ENCODE measurements at places on chromosomes 3 and 15.

DNA sequence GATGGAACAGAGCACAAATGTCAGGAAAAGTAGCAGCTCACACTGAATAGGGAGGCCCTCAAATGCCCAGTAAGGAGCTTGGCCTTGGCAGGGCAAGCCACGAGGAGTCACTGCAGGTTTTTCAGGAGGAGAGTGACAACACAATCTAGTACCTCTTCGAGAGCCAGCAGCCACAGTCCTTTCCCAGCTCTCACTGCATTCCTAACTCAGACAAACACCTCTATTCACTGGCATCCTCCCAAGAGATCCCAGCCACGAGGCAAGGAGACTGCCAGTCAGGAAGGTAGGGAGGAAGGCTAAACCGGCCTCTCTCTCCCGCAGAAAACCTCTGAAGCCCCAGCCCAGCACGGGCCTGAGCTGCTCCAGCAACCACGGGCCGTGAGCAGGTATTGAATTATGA, 146.0 kb upstream of the SMAD3 start:
- no peak for DNase-seq

DNA sequence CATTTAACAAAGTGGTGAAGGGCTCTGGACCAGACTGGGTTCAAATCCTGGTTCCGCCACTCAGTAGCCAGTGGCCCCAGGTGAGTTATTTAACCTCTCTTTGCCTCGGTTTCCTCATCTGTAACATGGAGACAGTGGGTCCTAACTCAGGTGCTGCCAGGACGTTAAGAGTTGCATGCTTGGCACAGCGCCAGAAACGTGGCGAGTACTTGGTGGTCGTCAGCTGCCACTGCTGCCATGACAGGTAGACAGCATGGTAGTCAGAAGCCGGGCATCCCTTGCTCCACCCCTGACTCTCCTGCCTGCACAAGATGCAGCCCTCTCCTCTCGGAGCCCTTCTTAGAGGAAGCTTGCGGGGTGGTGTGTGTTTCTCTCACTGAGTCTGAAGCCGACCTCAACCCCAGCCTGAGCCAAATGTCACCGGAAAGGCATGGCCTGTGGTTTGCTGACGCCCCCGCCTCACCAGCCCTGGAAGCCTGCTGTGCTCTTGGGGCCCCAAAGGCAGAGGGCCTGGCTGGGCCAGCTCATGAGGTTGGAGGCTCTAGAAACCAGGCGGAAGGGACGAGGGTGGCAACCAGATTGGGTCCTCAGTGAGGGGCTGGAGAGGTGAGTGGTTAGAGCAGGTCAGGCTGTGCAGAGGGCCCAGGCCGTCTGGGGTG, 160.8 kb upstream of the TLE3 start:
- DNase-seq, result no peak

DNA sequence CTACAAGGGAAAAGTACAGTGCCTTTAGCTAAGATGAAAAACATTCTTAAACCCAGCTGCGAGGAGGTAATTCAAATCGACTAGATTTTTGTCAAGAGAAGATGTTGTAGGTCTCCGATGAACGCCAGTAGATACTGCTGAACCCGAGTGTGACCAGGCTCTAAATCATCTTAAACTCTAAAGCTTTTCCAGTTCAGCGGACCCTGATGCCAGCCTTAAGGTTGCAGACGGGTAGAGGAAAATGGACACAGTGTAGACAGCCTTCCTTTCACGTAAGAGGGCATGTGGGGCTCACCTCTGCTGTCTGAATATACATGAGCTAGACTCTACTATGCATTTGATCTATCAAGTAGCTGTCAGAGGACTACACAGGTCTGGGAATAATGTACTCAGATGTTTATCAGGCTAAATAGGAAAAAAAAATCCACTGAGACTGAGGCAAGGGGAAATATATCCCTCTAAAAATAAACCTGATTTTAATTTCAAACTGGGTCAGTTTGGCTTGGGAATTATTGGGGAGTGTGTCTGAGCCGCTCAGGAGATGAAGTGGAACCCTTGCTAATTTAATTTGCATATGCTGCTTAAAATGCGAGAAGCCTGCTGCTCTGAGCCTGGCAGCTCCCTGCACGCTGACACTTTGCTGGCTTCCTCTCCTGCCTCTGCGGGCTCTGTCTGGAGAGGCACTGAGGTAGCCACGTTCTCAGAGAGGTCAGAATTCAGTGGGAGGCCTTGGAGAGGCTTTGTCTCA, 151.9 kb downstream of the CADPS start:
- no peak for DNase-seq

GRCh38 chr3:25789596-25790556, at the start of gene OXSM:
Gene OXSM, plus strand, starts transcription at chr3:25790090. Its CDS starts 931 bp downstream, at chr3:25791021.
- peak; percentile 80 for DNase-seq

- DNase-seq, result no peak
Measured at GRCh38 chr3:169022457-169022856, 641.1 kb downstream of the MECOM start.

Measured in NCI-H146 (cell line).